Midbrain (tissue), 1 donor: ENCODE measurements at places on chromosomes 3 and 15.
A peak's percentile ranks its signal among the peaks of the same experiment; 100 is the strongest.

- no peak for DNase-seq
These were observed 62.4 kb upstream of the STAC start for GRCh38 chr3:36317915-36318314.

- DNase-seq: peak; percentile 82
These were observed 74.6 kb downstream of the TGFBR2 start for GRCh38 chr3:30680789-30681648.

GRCh38 chr15:62494197-62494596 is 329.1 kb upstream of the C2CD4B start:
- no peak for DNase-seq

- no peak for DNase-seq
These were observed 13.0 kb downstream of the GP5 start for GRCh38 chr3:194386066-194386465.

- peak; percentile 95 for DNase-seq
These were observed 254.5 kb upstream of the SOX2 start for GRCh38 chr3:181457190-181457589.

- DNase-seq: peak; percentile 41
These were observed at the start of gene CADPS for GRCh38 chr3:62874711-62875557. TSS of gene CADPS (minus strand) at chr3:62875416. CDS start at chr3:62875029, 387 bp downstream.

DNA sequence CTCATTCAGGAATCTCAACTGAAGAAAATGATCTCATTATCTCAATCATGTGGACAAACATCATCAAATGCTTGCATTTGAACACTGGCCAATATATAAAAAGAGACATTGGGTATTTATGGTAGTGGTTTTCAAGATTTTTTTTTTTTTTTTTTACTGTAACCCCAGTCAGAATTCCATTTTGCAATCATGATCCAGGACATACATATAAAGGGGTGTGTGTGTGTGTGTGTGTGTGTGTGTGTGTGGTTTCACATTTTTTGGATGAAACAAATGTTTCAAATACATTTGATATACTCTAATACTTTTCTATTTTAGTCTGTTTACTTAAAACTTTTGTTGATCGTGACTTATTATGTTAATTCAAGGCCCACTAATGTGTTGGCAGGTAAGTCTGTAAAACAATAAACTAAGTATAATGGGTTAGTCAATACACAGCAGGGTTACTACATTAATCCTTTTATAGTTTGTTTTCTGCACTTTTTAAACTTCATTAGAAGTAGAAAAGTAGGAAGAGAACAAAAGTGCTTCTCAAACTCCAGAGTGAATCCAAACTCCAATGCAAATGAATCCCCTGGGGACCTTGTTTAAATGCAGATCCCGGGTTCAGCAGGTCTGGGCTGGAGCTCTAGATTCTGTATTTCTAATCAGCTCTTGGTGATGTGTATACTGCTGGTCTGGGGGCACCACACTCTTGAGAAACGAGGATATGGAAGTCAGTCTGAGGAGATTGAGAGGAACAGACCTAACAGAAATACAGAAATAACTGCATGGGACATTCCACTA is 17.6 kb downstream of the THRB start:
- no peak for DNase-seq

DNA sequence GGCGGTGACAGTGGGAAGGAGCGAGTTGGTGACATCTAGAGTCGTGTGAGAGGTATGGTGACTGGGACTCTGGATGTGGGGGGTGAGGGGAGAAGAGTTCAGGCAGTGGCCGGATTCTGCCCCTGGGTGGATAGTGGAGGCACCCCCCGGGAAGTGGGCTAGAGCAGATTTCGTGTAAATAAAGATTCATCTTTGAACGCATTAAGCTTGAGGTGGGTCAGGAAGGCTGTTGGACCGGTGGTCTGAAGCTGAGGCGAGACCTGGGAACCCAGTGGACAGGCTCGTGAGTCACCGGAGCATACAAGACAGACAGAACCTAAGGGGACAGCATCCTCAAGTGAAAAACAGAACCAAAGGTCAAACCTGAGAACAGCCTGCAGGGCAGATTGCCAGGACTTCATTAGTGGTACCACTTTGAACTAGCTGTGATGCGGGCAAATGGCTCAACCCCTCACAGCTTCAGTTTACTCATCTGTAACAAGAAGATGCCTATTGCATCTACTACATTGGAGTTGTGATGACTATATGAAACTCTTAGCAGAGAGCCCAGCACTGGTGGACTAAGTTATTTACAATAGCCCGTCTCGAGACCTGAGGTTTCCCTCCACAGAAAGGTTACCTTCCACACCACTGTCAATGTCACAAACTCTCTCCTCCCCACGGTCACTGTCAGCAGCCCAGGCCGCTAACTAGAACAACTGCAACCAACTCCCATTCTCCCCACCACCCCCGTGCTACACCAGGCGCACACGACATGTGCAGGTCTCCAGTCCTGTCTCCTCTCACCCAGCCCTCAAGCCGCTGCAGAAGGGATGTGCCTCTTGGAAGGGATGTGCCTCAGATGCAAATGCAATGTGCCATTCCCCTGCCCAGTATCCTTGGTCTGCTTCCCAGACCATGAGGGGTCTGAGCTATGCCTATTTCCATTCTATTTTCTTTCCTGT is 901 bp upstream of the CLN6 start:
- DNase-seq: no peak

GRCh38 chr3:14360123-14360881 is 42.1 kb upstream of the SLC6A6 start:
- DNase-seq: no peak

DNA sequence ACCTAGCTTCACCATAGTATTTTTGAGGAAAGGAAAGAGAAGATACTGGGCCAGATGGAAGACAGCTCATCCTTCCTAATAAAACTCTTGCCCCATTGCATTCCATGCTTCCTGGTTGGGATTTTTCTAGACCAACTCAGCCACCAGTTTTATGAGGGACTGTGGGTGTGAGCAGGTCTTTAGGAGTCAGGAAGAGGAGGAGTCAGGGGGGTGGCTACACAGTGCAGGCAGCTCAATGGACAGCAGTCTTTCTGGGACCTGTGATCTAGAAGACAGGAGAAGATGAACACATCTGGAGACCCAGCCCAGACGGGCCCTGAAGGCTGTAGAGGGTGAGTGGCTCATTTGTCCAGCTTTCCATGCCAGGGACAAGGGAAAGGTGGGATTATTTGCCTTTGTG is at the start of gene NOX5:
Gene NOX5 (plus strand): TSS at position 242 of the 400 bp plus-strand sequence. CDS start 41 bp downstream, at position 283.
- DNase-seq: no peak

DNA sequence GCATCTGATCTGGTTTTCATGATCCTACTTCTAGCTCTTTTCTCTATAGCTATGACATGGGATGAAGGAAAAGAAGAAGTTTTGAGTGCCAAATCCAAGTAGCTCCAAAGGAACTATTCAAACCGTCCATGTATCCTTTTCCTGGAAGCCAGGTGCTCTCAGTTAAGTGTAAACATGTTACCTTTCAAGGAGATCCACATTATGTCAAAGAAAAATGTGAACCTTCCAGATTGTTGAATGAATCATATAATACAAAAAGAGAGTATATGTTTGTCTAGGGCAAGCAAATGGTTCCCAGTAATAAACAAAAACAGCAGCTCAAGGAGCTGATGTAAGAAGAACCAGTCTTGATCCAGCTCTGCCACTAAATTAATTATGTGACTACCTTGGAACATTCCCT is 534.9 kb downstream of the MAGI1 start:
- DNase-seq: no peak

GRCh38 chr3:19937459-19938294 is 3.7 kb upstream of the EFHB start:
- DNase-seq: no peak

- peak; percentile 44 for DNase-seq
These were observed 95.7 kb downstream of the NEDD4 start for GRCh38 chr15:55897560-55898336.

DNA sequence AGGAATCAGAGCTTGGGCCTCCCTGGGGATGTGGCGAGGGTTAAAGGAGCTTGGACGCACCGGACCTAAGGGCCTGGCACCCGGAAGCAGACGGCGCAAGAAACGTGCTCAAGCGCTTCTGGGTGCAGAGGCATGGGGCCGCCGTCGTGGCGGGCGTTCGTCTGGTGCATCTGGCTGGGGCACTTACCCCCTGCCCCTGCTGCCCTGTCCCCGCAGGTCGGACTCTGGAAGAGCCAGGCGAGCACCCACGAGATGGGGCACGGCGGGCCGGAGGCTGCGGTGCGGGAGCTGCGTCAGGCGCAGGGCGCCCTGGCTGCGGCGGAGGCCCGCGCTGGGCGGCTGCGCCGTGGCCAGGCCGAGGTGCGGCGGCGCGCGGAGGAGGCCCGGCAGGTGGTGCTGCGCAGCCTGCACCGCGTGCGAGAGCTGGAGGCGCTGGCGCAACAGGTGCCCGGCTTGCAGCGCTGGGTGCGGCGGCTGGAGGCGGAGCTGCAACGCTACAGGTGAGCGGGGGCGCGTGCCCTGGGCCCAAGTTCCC is 2.5 kb downstream of the EFCC1 start:
- no peak for DNase-seq

GRCh38 chr3:49417516-49418120 is 4.7 kb downstream of the AMT start:
- no peak for DNase-seq

DNA sequence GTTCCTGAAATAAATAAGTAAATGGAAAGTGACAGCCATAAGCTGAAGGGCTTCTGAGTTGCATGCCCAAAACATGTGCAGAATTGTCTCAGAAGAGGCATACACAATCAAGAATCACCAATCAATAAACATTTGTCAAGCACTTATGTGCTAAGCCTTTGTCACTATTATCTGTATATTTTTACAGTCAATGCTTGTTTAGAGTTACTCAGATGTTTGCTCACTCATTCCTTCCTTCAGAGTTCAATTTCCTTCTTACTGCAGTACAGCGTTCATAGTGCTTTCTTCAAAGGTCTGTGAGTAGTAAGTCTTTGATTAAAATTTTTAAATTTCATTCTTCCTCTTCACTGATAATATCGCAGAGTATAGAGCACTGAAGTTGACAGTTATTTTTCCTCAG is 17.2 kb downstream of the FOXL2NB start:
- DNase-seq: no peak

- no peak for DNase-seq
These were observed 48.3 kb downstream of the MB21D2 start for GRCh38 chr3:192869131-192870031.

- no peak for DNase-seq
These were observed 26.1 kb upstream of the LOXL1 start for GRCh38 chr15:73900095-73900712.
